Hematopoietic multipotent progenitor cell treated with erythropoietin and hydrocortisone succinate and interleukin-3 and kit ligand, for 17 days (in vitro differentiated cells): ENCODE measurements at places on chromosomes 13 and 19.

- DNase-seq, result peak; percentile 71
Observed at GRCh38 chr19:39407660-39408391, 1.2 kb downstream of the ZFP36 start.

- DNase-seq, result no peak
Observed at GRCh38 chr13:51956717-51957116, 54.5 kb downstream of the ATP7B start.

DNA sequence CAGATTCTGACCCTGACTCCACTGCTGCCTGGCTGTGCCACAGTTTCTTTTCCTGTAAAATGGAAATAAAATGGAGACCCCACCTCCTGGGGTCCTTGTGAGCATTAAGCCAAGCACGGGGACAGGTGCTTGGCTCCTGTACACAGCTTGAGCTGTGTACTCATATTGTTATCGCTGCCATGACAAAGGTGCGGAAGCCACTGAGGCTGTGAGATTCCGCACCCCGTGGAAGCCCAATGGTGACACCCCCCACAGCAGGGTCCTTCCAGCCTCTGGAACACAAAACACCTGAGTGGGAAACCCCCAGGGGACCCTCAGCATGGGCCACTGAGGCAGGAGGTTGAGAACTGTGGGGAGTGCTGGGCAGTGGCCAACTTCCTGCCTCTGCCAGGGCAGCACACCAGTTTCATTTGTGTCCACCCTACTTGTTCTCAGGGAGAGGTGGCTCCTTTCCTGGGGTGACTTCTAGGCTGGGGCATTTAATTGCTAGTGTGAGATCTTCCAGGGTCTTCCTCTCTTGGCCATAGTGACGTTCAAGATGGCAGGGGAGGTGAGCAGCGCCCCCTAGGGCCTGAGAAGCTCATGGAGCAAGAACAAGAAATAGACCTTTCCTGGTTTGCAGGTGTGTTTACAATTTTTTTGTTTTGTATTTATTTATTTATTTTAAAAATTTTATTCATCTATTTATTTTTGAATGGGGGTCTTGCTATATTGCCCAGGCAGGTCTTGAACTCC lies 5.4 kb upstream of the JSRP1 start:
- peak; percentile 76 for DNase-seq

DNA sequence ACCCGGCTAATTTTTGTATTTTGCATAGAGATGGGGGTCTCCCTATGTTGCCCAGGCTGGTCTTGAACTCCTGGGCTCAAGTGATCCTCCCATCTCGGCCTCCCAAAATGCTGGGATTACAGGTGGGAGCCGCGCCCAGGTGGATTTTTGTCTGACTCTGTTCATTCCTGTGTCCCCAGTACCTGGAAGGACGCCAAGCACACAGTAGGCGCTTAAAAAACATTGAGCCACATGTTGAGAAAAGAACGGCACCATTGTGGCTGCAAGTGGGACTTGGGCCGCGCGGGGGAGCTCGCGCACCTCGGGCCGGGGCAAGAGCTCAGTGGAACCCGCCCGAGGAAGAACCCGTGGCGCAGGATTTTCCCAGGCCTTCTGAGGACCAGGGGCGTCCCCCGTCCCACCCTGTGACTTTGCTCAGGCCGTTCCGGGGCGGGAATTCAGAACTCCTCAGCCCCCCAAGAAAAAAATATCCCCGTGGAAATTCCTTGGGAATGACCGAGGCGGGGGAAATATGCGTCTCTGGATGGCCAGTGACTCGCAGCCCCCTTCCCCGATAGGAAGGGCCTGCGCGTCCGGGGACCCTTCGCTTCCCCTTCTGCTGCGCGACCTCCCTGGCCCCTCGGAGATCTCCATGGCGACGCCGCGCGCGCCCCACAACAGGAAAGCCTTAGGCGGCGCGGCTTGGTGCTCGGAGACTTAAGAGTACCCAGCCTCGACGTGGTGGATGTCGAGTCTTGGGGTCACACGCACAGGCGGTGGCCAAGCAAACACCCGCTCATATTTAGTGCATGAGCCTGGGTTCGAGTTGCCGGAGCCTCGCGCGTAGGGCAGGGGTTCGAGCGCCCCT lies 1.4 kb upstream of the ICAM1 start:
- DNase-seq, result peak; percentile 87

- no peak for DNase-seq
Observed at GRCh38 chr19:755063-755462, 4.2 kb downstream of the MISP start.

GRCh38 chr19:18058208-18059009 lies 28.3 kb downstream of the IL12RB1 start:
- DNase-seq, result peak; percentile 89

- no peak for DNase-seq
Observed at GRCh38 chr13:72530471-72530870, 197.0 kb downstream of the MZT1 start.

GRCh38 chr13:34750078-34750931 lies 191.8 kb upstream of the NBEA start:
- DNase-seq, result no peak

DNA sequence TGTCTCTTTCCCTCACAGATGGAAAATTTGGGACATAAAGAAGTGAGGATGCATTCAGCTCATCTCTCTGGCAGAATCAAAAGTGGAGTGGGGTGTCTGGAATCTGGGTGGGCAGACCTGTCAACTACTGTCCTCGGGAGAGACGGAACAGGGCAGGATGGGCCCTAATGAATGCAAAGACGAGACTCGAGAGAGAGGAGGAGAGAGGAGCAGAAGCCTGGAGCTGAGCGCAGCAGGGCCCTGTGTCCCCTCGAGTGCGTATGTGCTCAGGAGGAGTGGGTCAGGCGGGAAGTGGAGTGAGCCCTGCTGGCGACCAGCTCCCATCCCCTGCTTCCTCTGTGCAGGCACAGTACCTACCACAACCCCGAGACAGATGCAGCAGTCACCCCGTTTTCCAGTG lies 78.9 kb downstream of the TEX29 start:
- DNase-seq, result no peak

GRCh38 chr13:55869648-55870047 lies 1271.1 kb upstream of the PRR20A start:
- no peak for DNase-seq
